ENCODE measurements at places on chromosomes 1 and 21.

GRCh38 chr1:206510371-206510770 lies 3.0 kb downstream of the RASSF5 start:
- no peak for DNase-seq

GRCh38 chr1:207500306-207500705 lies 4.3 kb downstream of the CR1 start:
- no peak for DNase-seq

DNA sequence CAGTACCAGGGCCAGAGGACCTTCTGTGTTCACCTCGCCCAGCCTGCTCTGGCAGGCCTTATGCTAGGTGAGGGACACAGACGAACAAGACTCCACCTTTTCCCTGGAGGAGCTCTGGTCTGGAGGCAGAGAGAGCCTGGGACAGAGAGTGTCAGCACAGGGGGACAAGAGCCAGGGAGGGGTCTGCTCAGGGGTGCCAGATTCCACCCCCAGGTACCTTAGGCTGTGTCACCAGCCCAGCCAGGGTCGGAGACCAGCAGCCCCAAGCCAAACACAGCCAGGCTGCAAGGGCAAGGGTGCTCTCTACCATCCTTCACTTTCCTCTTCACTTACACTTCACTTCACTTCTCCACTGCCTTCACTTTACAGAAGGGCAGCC lies 4.3 kb upstream of the LRP8 start:
- DNase-seq = no peak

DNA sequence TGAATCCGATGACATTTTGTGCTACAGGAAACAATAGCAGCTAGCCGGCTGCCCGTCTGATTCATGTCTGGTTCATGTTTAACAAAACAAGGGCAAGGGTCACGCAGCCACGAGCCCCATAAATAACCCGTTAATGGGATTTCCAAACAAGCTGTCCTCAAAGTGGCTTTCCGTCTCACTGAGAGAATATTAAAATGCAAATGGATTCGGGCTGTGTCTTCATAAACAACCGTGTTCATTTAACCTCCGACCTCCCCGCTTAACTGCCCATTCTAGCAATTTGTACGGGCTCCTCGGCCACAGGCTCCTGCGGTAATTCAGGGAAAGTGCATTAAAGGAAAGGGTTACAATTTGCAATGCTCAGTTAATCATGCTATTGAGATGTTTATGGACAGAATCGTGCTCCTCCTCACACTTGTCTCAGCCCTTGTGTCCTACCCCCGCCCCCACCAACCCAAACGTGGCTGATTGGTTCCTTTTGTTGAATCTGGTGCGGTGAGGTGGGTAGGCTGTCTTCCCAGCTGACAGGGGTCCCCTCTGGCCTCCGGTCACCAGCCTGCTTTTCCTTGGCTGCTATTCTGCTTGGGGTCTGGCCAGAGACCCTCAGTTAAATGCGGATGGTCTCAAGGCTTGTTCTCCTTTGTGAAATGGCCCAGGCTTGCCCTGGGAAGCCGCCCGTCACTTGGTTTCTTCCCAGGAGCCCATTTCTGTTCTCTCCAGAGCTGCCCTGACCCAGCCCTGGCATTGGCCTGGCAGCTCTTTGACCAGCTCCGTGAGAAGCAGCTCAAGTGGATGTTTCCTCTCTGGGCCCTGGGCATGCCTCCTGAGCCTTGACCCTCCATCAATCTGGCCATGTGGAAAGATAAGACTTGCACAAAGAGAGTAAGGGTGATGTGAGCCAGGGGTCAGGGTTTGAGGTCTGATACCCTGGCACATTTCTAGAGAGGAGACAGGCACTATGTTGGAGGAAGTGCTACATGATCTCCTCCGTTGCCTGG lies 200.7 kb upstream of the POU3F1 start:
- no peak for DNase-seq

DNA sequence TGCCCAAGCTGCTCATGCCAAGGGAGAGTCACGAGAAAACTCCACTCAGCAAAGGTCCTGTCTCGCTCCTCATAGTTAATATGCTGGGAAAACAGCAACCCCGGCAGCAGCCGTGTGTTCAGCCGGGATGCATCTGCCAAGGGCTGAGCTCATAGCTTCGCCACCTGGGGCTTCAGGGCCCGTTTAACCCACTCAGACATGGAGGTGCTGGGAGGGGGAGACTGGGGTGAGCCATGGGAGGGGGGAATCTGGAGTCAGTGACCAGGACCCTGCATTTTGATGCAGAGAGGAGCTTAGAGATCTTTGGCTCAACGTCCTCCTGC lies 283.4 kb downstream of the PTPRU start:
- no peak for DNase-seq

DNA sequence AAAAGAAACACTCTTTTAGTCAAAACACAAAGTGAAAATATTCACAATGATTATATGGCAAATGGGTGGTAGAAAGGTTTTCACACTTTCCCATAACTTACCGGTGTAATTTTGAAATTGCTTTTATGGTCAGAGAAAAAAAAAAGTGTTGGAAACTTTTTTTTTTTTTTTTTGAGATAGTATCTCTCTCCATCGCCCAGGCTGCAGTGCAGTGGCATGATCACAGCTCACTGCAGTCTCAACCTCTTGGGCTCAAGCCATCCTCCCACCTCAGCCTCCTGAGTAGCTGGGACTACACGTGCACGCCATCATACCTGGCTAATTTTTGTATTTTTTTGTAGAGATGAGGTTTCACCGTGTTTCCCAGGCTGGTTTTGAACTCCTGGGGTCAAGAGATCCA lies 3.3 kb downstream of the IFNGR2 start:
- no peak for DNase-seq

DNA sequence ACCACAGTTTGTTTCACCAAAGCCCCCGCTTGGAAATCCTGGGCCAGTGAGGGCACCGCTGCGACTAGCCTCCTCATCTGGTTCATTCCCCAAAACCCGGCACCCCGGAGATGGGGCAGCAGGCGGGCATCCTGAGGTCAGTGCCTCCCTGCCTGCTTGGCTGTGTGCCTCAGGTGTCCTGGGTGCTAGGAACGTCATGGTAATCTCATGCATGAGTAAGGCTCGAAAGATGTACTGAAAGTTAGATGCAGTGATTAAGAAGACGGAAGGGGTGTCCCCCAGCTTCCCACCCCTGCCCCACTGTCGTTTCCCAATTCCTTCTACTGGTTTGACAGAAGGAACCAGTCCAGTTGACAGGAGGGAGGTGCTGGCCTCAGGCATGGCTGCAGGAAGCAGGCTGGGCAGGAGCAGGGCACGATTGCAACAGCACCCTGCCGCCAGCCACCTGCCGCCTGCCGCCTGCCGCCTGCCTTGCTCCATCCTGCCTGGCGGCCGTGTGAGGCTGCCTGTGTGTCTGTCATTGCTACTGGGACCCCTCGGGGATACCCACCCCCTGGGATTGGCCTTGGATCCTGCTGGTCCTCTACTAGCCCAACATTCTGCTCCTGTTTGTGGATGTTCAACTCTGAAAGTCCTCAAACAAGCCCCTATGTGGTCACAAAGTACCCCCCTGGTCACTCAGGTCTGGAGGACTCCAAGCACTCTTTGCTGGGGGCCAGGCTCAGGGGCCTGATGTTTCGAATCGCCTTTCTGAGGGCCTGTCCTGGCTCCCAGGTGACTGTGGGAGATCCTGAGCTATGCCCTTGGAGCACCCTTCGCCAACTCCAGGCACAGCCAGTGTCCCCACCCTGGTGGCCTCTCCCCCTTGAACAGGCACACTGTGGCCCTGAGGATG lies 73.0 kb upstream of the IFFO2 start:
- DNase-seq = no peak

DNA sequence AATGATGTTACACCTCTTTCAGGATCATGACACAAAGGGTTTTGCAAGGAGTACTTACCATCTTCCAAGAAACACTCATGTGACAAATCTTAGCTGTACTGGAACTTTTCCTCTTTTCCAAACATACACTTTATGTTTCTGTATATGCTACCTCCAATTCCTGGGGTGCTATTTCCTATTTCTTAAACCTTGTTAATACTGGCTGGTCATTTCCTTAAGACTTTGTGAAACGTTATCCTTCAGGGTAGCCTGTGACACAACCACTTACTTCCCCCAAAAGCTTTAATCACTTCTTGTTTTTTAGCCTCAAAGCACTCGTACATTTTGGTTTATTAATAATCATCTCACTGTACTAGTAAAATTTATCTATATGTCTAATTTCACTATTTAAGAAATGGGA lies 39.4 kb downstream of the OR10Z1 start:
- no peak for DNase-seq

- DNase-seq = no peak
These were observed 23.4 kb upstream of the IKBKE start for GRCh38 chr1:206446688-206447421.

- DNase-seq = no peak
These were observed 61.0 kb upstream of the SPATA6 start for GRCh38 chr1:48532976-48533375.

DNA sequence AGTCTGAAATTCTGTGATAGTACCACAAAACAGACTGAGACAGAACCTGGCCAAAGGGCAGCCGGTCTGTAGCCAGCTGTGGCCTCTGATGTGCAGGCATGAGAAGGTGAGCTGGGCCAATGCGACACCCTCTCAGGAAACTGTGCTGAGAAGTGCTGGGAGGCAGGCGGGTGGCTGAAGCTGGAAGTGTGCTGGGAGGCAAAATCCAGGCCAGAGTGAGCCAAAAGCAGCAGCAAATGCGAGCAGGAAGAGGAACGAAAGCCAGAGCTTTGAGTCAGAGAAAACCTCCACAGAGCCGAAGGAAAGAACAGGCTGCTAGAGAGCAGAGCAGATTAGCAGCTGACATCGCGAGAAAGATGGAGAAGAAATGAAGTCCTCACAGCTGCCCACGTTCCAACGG lies 10.2 kb upstream of the ATP13A2 start:
- DNase-seq = no peak

DNA sequence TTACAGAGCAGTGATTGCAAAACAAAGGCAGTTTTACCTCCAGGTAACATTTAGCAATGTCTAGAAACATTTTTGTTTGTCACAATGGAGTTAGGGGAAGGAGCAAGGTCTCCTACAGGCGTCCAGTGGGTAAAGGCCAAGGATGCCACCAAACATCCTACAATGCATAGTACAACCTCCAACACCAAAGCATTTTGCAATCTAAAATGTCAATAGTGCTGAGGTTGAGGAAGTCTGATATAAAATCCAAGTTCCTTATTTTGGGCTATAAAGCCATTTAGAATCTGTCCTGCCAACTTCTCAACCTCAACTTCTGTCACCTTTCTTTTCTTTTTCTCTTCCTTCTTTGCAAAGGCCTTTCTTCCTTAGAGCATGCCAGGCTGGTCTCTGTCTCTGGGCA lies 111.2 kb downstream of the FASLG start:
- DNase-seq = no peak

GRCh38 chr1:244192325-244192724 lies 141.2 kb downstream of the ZBTB18 start:
- DNase-seq = no peak

DNA sequence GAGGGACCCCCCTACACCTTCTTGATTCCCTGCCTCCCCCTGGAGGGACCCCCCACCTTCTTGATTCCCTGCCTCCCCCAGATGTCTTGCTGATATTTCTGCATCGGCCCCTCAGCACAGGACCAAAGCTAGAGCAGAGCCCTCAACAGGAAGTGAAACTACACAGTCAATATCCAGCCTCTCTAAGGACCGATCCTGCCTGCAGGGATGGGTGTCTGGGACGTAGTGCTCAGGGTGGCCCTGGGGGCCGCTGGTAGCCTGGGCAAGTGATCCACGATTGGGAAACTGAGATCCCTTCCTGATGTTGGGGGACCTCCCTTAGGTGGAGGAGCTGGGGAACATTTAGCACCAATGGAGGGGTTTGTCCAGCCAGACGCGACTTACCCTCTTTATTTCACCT lies 3.9 kb upstream of the LEFTY2 start:
- DNase-seq = no peak

GRCh38 chr1:45351508-45351907 lies 11.3 kb upstream of the MUTYH start:
- DNase-seq = no peak

GRCh38 chr1:221279146-221279545 lies 399.9 kb downstream of the HLX start:
- DNase-seq = no peak

GRCh38 chr21:25916226-25916625 lies 181.5 kb downstream of the GABPA start:
- DNase-seq = no peak

- no peak for DNase-seq
These were observed 6.1 kb downstream of the PFKFB2 start for GRCh38 chr1:207058878-207059867.

DNA sequence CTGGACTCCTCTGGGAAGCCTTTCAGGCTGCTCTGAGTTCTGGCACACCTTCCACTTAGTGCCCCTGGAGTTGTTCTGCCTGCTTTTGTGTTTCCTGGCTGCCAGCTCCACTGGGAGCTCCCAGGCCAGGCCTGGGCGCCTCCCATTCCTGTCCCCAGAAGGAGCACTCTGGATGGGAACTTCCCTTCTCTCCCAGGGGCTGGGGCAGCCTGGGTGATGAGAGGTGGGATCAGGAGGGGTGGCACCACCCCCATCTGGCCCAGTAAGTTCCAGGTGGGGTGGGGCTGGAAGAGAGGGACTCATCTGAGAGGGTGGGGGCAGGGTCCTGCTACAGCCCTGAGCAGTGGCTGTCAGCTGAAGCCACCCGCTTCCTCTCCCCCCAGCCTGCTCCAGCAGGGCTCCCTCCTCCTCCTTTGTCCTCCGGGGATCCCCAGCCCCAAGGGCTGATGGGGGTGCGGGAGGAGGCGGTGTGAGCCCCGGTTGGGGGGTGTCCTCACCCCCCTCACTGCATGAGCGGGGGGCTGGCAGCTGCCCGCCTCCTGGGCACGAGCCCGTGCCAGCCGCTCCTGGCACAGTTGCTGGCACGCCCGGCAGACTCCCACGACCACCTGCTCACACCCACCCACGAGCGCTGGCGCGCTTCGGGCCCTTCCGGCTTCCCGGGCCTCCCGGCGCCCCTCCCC lies 4.7 kb downstream of the FOXO6 start:
- no peak for DNase-seq

GRCh38 chr1:77473690-77474089 lies 191.9 kb downstream of the AK5 start:
- DNase-seq = no peak

DNA sequence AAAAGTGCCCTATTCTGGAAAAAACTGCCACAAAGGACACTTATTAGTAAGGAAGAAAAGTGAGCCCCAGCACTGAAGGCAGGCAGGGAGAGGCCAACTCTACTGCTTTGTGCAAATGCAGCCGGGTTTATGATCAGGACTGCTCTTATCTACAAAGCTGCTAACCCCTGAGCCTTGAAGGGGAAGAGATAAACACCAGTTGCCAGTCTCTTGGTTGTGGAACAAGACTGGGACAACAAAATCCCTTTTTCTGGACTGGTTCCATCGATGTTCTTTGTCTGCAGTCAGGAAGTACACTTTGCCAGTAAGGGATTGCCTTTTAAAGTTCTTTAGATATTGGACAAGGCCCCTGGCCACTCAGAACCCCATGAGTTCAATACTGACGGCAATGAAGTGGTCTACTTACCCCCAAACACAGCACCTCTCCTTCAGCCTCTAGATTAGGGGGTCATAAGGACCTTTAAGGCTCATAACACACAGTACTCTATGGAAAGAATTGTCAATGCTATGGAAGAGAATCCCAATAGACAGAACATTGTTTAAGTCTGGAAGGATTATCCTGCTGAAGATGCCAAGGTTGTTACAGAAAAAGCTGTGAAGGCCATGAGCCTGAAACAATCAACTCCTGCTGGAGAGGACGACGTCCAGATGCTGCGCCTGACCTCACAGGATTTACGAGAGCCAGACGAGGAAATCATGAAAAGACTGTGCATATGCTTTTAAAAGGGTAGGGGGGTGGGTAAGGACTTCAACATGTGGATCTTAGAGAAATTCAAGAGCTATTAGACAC lies 43.6 kb downstream of the GNB1 start:
- no peak for DNase-seq

GRCh38 chr21:15539376-15539775 lies 190.4 kb upstream of the USP25 start:
- DNase-seq = no peak

Data from urinary bladder (tissue), 4 donors.